ENCODE measurements at places on chromosomes 2 and 18. TPM values are rescaled to one million over a fixed set of nuclear protein-coding genes. Genes with fewer than 3 reads are reported as not detected.

Gene PROM2
- total RNA-seq, result 6.1 TPM

GRCh38 chr18:21203126-21203525 lies 38.9 kb upstream of the GREB1L start:
- H3K4me1 ChIP-seq, result no peaks in the 10 kb centered on the region
- no peak overlapping the region for H3K4me3 ChIP-seq
- H3K27ac ChIP-seq, result no peak overlapping the region
- DNase-seq, result no peak

GRCh38 chr2:109238580-109238979 lies 109.6 kb downstream of the SH3RF3 start:
- H3K4me1 ChIP-seq, result peaks cover 44% of the 10 kb centered on the region
- no peaks in the 10 kb centered on the region for H3K36me3 ChIP-seq
- no peak overlapping the region for H3K4me3 ChIP-seq
- DNase-seq, result peak; percentile 91
- no peaks in the 10 kb centered on the region for H3K27me3 ChIP-seq

- H3K4me3 ChIP-seq, result no peak overlapping the region
- H3K27ac ChIP-seq, result no peak overlapping the region
- H3K27me3 ChIP-seq, result no peaks in the 10 kb centered on the region
- H3K36me3 ChIP-seq, result no peaks in the 10 kb centered on the region
- DNase-seq, result no peak
Observed at GRCh38 chr18:47380153-47380552, 128.7 kb upstream of the SKOR2 start.

GRCh38 chr2:15303874-15304273 lies 257.3 kb downstream of the NBAS start:
- H3K27ac ChIP-seq, result no peak overlapping the region
- no peaks in the 10 kb centered on the region for H3K27me3 ChIP-seq
- no peaks in the 10 kb centered on the region for H3K36me3 ChIP-seq
- no peak overlapping the region for H3K4me3 ChIP-seq

- DNase-seq, result no peak
- H3K36me3 ChIP-seq, result peaks cover 17% of the 10 kb centered on the region
- H3K4me1 ChIP-seq, result peaks cover 95% of the 10 kb centered on the region
- no peaks in the 10 kb centered on the region for H3K27me3 ChIP-seq
- peak overlapping the region; percentile 87 for H3K27ac ChIP-seq
- peak overlapping the region; percentile 8 for H3K4me3 ChIP-seq
Observed at GRCh38 chr18:48924630-48925490, 25.9 kb downstream of the SMAD7 start.

Gene SERPINB8
- 7.1 TPM for total RNA-seq

DNA sequence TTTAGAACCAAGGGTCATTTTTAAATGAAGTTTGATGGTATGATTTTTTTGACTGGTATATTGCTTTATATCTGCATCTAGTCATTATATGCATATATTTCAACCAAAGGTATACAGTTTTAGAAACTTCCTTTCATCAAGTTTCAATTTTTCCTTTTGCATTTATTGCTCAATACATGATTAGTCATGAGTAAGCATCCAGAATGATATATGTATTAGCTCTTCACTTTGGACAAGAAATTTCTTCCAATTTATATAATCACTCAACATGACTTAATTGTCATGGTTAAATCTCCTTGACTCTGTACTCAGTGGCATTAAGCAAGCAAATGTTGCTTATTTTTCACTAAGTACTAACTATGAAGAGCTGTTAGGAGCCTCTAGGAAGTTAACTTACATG lies 123.6 kb downstream of the PLCL1 start:
- H3K27me3 ChIP-seq, result no peaks in the 10 kb centered on the region
- no peak overlapping the region for H3K4me3 ChIP-seq
- no peaks in the 10 kb centered on the region for H3K4me1 ChIP-seq
- no peaks in the 10 kb centered on the region for H3K36me3 ChIP-seq
- no peak overlapping the region for H3K27ac ChIP-seq

GRCh38 chr2:38666556-38666910 lies 619 bp downstream of the GALM start:
- H3K4me1 ChIP-seq, result peaks cover 19% of the 10 kb centered on the region
- H3K27ac ChIP-seq, result peak overlapping the region; percentile 65
- H3K36me3 ChIP-seq, result no peaks in the 10 kb centered on the region
- H3K27me3 ChIP-seq, result no peaks in the 10 kb centered on the region
- DNase-seq, result no peak
